ENCODE measurements at places on chromosomes 16 and 17. TPM values are rescaled to one million over a fixed set of nuclear protein-coding genes. Genes with fewer than 3 reads are reported as not detected.

DNA sequence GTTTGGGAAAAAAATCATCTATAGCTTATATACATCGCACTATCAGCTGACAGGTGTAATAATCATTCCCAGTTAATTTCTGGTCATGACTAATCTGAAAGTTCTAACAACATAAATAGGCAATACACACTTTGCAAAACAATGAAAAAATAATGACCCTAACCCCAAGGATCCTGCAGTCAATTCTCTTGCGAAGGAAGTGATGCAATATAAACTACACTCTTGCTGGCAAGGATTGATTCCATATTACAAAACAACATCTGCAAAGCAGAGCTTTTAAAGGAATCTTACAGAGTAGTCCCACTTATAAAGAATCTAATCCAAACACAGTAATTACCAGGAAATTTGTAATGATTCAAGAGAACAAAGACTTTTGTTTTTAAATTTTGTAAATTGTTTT is 73.4 kb downstream of the MYO1D start:
- DNase-seq = no peak

- no peak for DNase-seq
Measured at GRCh38 chr17:57106836-57107497, 21.9 kb downstream of the AKAP1 start.

GRCh38 chr16:89122322-89122851 is 28.7 kb downstream of the ACSF3 start:
- DNase-seq = peak; percentile 14

AGRP gene
- total RNA-seq = not detected

MAF gene
- total RNA-seq = 5.0 TPM

DNA sequence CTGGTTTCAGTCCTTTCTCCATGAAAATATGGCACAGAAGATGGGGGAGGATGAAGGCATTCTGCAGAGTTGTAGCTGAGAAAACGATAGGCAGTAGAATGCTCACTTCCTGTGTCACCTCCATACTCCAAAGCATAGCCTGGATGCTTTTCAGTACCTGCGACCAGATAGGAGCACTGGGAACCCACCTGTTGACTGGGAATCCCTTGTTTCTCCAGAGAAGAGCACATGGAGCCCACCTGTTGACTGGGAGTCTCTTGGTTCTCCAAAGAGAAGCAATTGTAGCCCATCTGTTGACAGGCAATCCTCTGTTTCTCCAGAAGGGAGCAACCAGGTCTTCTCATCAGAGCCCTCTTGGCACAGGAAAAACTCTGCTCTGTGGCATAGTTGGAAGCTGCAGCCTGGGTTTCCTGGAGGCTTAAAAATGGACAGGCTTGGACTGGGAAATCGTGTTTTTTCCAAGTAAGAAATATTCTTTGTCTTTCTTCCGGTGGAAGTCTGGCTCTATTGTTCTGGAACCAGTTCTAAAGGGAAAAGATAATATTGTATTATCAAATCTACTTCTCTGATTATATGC is 13.2 kb downstream of the TERF2IP start:
- no peak for DNase-seq

ABCA8 gene
- total RNA-seq = not detected

TBC1D3I gene
- 3.0 TPM for total RNA-seq

MYH1 gene
- total RNA-seq = not detected

All from glutamatergic neuron (in vitro differentiated cells).